AG10803 (cell line): ENCODE measurements at places on chromosomes 5 and 9.
A peak's percentile ranks its signal among the peaks of the same experiment; 100 is the strongest.

- DNase-seq: peak; percentile 24
These were observed 34.9 kb upstream of the BASP1 start for GRCh38 chr5:17182494-17182893.

DNA sequence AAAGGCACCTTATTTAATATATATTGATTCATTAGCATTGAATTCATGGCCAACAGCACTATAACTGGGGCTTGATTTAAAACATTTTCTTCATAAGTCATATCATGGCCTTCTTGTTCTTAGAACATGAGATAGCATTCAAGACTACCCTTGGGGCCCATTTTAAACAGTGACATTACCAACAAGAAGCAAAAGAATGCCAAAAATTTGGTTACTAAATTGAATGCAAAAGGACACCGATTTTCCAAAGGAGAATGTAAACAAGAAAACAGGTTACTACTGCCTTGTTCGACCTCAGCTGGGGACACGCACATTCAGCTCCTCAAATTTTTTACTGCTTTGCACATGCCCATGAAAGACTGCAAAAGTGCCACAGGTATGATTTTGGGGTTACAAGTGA is 219.4 kb upstream of the TLE4 start:
- DNase-seq: peak; percentile 12

GRCh38 chr9:74322661-74323314 is 174.3 kb upstream of the RORB start:
- no peak for DNase-seq

GRCh38 chr9:5562806-5563416 is 52.6 kb downstream of the PDCD1LG2 start:
- no peak for DNase-seq

- DNase-seq: no peak
These were observed 8.5 kb downstream of the ARL15 start for GRCh38 chr5:54301849-54302248.

DNA sequence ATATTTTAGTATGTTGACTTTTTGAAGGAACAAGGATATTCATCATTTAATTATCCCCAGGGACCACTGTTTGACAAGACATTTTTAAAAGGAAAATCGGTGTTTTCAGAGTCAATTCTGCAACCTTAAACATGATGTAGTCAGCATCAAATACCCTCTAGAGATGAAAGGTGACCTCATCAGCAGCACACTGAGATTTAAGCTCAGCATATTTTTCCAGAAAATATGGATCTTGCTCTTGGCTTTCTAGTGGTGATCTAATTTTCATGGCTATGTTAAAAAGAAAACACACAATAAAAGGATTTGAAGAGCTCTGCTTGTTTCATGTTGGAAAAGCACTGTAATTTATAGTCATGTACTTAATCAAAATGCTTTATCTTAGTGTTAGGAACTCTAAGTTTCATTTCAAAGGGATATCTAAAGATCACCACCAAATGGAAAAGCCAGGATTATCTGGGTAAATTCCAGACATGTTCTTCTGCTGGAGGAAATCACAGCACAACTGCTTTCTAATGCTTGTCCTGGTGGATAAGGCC is 487.2 kb downstream of the ENC1 start:
- no peak for DNase-seq

DNA sequence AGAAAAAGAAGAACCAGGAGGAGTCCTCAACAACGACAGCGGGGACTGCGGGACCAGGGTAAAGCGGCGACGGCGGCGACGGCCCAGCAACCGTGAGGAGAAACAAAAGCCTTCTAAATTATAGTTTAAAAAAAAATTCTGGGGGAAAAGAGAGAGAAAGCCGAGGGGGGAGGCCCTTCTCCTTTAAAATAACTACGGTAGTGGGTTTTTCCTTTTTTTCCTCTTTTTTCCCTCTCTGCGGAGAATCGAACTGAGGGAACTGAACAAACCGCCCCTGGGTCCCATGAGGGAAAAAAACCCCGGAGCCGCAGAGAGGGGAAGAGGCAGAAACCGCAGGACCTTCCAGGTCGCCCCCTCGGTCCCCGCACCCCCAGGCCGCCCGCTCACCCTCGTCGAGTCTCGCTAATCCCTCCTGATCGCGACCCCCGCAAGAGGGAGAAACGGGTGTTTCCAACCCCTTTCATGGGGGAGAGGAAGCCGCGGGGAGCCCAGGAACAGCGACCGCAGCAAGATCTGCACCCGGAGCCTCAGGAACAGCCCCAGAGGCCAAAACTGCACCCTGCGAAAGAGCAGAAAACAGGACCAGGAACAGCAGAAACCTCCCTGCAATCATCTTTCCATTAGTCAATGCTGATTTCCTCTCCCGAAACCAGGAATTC is 453 bp downstream of the CPEB4 start:
- peak; percentile 35 for DNase-seq

GRCh38 chr5:9888501-9888901 is 258.4 kb upstream of the TAS2R1 start:
- peak; percentile 76 for DNase-seq

- no peak for DNase-seq
These were observed 206.1 kb upstream of the NFIL3 start for GRCh38 chr9:91629718-91630117.

DNA sequence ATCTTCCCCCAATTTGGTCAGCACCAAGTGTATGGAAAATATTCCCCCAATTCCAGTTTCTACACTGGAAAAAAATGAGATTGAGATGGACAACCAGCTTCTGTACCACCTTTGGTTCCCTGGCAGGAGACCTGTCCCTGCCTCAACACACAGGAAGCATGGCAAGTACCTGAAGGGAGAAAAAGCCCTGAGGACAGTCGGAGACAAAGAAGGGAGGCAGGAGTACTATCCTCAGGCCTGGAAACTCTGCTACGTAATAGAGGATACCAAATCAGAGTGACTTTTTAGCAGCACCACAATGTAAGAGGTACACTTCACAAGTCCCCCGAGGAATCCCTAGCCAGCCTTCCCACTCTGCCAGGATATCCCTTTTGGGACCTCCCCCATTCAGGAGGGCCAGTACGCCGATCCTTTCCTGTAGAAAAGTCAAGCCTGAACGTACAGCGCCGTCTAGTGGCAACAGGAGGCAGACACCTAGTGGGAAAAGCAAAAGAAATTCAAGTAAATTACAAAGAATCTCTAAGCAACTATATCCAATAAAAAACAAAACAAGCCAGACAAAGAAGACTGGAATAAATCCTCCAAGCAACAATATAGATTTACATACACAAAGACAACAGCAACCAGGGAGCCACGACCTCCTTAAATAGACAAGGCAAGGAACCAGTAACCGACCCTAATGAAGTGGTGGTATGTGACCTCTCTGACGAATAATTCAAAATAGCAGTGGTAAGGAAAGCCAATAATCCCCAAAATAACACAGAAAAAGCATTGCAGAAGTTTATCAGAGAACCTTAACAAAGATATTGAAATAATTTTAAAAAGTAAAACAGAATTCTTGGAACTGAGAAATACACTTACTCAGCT is 63.3 kb upstream of the SLCO6A1 start:
- DNase-seq: peak; percentile 15

DNA sequence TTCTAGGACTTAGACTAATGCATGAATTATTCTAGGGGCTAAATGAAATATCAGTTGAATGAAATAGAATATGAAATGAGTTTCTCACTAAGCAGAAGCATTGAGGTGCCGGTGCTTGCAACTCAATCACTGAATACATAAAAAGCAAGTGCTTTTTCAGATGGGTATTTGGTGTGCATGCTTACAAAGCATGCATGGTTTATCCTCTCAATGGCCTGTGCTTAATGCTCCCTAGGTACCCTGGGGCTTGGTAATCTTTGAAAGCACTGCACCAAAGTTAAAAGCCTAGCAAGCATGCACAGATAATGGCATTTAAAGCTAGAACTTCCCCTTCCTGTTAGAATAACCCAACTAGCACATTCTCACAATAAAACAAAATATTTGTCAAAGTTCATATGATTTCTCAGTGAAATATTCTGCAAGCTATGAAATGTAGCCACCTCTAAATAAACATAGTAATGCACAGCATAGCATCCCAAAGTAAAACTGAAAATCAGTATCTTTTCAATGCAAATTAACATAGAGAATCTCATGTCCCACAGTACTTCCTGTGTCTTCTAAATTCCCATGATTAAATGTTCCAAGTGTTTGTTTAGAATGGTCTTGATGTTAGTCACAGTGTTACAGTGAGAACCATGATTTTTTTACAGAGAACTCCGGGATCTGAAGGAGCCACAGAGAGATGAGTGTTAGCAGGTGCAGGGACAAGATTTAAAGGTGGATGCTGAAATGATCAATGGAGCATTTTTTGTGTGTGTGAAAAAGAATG is 143.4 kb upstream of the CDH6 start:
- DNase-seq: no peak

- DNase-seq: no peak
These were observed 34.3 kb downstream of the NFIB start for GRCh38 chr9:14279671-14280070.

DNA sequence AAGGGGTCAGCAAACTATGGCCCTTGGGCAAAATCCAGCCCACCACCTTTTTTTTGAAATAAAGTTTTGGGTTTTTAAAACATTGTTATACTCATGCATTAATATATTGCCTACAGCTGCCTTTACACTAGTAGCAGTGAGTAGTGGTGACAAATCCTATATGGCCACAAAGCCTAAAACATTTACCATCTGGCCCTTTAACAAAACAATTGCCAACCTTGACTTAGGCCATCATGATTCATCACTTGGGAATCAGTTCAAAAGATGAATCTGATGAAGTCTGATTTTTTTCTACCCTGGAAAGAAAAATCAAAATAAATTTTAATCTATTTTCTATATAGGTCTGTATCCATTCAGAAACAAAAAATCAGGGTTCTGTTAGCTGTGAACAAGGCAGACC is 484.9 kb downstream of the BNC2 start:
- DNase-seq: peak; percentile 79

GRCh38 chr5:44412286-44412685 is 23.1 kb upstream of the FGF10 start:
- DNase-seq: no peak

- DNase-seq: no peak
These were observed 51.7 kb downstream of the IRF1 start for GRCh38 chr5:132438917-132439316.

DNA sequence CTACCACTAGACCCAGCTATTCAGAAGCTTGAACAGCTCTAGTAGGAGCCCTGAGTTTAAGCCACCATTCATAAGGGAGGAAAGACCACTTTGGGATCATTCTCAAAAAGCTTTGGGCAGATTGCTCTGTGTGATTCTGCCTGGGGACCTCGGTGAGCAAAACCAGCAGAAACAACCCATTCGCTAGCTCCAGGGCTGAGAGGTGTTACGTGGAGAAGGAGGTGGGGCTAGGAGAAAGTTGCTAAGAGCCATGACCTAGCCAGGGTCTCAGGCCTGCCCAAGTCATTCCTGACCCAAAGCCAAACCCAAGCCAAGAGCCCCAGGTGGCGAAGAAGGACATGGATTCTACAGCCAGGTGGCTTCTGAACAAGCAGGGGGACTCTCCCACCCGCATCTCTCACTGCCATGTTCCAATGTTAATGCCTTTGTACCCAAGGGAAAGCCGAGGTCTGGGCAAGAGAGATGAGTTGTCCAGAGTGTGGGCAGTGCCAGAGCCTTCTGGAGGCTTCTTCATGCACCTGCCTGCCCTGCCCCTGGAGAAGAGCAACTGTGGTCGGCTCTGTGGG is 4.0 kb upstream of the BARHL1 start:
- no peak for DNase-seq

- no peak for DNase-seq
These were observed 6.9 kb upstream of the OLFM1 start for GRCh38 chr9:135080286-135081263.

DNA sequence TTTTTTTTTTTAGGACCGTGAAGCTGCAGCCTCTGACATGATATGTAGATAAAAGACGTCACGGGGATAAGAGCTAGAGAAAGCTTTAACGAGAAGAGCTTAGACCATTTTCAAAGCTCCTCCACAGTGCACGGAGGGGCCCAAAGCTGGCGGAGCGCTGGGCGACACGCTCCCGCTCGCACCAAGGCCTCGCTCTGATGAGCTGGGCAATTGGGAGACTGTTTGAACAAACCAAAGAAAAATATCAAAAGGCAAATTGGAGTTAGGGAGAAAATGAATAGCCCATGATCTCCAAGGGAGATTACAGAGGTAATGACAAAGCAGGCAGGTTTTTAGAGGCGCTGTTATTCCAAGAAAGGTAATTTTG is 179.4 kb downstream of the SREK1 start:
- DNase-seq: no peak

DNA sequence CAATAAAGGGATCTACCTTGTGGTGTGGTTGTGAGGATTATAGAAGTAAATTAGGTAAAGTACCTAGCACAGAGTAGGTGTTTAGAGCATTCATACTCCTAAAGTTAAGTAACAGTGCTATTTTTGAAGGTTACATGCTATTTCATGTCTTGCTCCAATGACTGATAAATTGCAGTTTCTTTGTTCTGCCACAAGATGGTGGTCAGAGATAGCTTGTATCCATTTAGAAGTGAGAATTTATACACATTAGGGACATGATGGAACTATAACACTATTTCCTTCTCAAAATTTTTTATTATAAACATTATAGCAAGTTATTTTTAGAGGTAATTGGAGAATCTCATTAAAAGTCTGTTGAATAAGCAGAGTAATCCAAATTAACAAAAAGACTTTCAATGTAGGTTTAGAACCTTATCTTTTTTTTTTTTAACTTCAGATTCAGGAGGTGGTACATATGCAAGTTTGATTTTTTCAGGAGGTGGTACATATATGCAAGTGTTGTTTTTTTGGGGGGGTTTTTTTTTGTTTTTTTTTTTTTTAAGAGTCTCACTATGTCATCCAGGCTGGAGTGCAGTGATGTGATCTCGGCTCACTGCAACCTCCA is 17.1 kb downstream of the MTREX start:
- peak; percentile 68 for DNase-seq

- DNase-seq: no peak
These were observed 419.9 kb downstream of the BNC2 start for GRCh38 chr9:16450578-16450977.

GRCh38 chr5:168747987-168748777 is 169.0 kb upstream of the PANK3 start:
- peak; percentile 13 for DNase-seq

DNA sequence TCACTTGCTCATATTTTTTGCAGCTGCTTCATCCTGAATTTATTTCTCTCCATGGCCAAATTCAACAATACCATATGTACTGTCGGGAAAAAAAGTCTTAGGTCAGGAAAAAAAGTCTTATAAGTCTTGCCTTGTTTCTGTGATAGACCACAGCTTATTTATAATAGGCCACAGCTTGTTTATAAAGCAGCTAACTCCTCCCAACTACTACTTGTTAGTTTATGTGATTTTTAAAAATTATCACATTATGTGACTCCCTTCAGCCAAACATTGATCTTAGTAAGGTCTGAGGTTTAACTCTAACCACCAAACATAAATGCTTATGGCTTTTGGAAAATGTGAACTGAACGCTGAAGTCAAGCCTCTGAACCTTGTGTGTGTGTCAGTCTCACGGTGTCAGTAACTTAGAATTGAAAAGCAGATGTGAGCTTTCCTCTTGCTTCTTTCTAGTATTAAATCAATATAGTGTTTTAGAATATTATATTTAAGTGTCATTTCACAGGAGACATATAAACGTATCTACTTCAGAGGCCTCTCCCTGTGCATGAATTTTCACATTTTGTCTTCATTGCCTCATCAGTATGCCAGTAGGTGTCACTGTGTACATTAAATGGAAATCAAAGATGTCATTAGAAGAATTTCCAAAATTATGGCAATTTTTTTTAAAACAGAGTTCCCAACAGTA is 51.3 kb downstream of the SNX24 start:
- DNase-seq: peak; percentile 41

GRCh38 chr5:129406440-129406839 is 53.7 kb upstream of the ADAMTS19 start:
- no peak for DNase-seq
